ENCODE measurements at places on chromosomes 11 and 22. TPM values are rescaled to one million over a fixed set of nuclear protein-coding genes. Genes with fewer than 3 reads are reported as not detected.

DNA sequence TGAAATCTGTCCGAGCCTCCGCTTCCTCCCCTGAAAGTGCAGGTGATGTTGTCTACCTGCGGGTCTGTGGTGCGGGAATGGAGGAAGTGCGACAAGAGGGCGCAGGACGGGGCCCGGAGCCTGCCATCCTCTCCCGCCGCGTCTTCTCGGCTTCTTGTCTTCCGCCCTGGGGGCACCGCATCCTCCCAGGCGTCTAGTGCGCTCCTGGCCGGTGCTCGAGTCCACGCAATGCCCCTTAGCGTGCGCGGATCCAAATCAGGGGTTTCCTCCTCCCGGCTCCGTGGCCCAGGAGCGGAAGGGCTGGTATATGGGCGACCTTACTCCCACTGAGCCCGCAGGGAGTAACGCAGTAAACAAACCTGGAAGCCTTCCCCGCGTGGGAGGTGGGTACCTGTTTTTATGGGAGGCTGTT lies 405 bp downstream of the SFI1 start:
- peak; percentile 84 for DNase-seq

GRCh38 chr11:11960687-11961086 lies 47.7 kb downstream of the DKK3 start:
- DNase-seq = peak; percentile 80

- no peak for DNase-seq
Measured at GRCh38 chr11:85589373-85589772, 37.8 kb downstream of the DLG2 start.

- DNase-seq = no peak
Measured at GRCh38 chr11:37657645-37658044, 1059.6 kb upstream of the RAG2 start.

DNA sequence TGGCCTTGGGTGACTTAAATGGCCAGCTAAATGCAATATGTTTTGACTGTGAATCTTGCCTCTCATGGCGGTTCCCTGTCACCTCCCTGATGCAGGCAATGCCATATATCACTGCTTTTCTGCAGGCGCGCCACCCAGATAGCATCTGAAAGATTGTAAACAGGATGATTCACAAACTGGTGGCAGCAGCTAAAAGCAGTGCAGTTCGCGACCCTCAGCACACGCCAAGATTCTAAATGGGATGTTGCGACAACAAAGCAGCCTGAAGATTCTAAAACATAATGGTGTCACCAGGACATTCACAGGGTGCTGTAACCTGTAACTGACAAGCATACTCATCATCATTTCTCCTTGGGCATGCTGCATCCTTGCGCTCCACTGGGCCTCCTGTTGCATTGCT lies 440.4 kb upstream of the CADM1 start:
- DNase-seq = no peak

DNA sequence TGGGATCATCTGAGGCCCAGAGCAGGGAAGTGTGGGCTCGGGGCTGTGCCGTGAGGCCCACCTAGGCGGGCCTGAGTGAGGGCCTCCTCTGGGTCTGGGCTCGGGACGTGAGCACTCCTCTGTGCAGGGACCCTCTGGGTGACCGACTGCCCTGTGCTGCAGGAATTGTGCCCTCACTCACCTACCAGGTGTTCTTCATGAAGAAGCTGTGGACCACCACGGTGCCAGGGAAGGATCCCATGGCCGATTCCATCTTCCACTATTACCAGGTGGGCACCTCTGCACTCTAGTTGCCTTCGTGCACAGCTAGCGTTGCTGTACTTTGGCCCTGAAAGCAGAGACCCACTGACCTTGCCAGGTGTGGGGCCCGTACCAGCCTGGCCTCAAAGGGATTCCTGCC lies 80.5 kb downstream of the MYO7A start:
- no peak for DNase-seq

- no peak for DNase-seq
Measured at GRCh38 chr11:76653674-76654284, 16.8 kb downstream of the LRRC32 start.

DNA sequence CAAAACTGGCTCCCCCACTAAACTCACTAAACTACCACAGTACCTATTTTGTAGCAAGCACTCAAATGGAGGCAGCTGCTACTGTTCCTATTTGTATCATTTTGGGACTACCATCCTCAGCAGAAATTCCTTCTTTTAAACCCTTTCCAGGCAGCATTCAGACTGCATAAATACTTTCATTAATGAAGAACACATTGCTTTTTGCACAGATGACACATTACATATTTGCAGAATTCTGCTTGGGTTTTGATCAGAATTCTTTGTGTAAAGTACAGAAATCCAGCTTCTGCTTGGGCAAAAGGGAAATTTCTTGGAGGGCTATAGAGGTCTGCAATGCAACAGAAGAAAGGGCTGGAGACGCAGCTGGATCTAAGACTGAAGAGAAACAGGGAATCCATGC lies 24.2 kb downstream of the RBX1 start:
- no peak for DNase-seq

DNA sequence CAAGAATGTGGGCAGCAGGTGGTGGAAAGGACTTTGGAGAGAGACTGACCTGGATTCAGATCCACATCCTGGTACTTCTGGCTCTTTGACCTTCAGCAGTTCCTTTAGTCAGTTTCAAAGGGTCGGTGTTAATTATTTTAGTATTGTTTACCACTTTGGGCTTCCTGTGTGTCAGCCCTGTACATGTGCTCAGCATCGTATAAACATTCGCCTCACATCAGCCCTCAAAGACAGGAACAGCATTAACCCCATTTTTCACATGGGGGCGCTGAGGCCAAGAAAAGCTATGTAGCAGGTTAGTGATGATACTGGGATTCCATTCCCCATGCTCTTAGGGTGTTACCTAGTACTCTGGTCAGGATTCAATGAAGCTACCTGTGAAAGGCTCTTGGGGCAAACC lies 72.1 kb upstream of the YWHAH start:
- peak; percentile 65 for DNase-seq

GRCh38 chr11:23961503-23962338 lies 535.1 kb upstream of the LUZP2 start:
- no peak for DNase-seq

DNA sequence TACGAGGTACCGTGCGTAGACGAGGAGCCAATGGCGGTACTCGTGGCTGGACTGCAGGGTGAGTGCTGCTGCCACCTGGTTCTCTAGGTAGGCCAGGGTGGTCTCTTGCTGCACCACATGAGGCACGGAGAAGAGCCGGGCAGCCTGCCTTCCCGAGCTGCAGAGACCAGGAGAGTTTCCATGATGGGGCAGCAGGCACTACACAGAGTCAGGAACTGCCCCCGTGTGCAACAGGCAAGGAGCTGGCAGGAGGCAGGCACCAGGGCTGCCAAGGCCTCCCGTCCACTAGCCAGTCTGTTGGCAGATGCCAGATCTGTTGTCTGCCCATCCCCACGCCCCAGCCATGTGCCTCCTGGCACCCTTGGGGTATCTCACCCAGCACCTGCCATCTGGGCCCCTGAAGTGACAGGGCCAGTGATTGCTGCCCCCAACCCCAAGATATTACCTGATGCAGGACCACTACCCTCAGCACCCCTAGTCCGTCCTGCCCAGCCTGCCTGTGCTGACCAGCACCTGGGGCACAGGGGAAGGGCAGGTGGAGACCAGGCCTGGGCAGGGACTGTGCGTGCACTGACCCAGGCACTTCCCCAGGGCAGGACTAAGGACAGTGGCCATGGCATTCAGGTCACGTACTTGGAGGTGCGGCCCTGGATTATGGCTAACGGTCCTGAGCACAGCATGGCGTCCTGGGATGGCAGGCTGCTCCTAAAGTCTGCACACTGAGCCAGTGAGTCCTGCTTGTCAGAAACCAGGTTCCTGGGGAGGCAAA lies 62.0 kb upstream of the CLTCL1 start:
- DNase-seq = no peak

DNA sequence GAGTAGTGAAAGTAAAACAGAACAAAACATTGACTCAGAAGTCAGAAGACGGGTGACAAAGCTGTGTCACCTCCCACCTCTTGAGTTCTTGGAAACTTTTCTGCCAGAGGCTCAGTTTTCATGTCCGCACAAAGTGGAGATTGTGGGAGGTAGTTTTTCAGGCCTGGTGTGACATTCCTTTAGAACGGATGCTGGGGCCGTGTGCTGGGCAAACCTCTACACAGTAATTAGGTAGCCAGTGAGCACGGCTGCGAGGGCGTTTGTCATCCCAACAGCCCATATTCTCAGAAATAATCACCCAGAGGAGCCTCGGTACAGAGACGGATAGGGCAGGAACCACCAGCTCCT lies 1054.4 kb downstream of the TBC1D22A start:
- DNase-seq = no peak

- DNase-seq = peak; percentile 90
Measured at GRCh38 chr11:126416542-126417090, 61.1 kb downstream of the ST3GAL4 start.

- DNase-seq = peak; percentile 67
Measured at GRCh38 chr11:94519478-94520084, 7.3 kb downstream of the C11orf97 start.

Gene GPR83
- total RNA-seq = not detected

Gene APOBEC3G
- 48.5 TPM for total RNA-seq

Gene MS4A7
- total RNA-seq = not detected

Gene PHLDB1
- total RNA-seq = 1.3 TPM

Gene CDCA5
- total RNA-seq = 95.1 TPM

Gene PYGM
- 3.1 TPM for total RNA-seq

Gene MS4A4A
- not detected for total RNA-seq

Gene ADM2
- 3.0 TPM for total RNA-seq

Gene ROBO4
- total RNA-seq = not detected
